ENCODE measurements at places on chromosomes 6 and 20.
A peak's percentile ranks its signal among the peaks of the same experiment; 100 is the strongest.

- DNase-seq = no peak
Measured at GRCh38 chr6:49923826-49924225, 40.1 kb downstream of the DEFB114 start.

GRCh38 chr6:118752803-118753202, 101.4 kb upstream of the CEP85L start:
- no peak for DNase-seq

DNA sequence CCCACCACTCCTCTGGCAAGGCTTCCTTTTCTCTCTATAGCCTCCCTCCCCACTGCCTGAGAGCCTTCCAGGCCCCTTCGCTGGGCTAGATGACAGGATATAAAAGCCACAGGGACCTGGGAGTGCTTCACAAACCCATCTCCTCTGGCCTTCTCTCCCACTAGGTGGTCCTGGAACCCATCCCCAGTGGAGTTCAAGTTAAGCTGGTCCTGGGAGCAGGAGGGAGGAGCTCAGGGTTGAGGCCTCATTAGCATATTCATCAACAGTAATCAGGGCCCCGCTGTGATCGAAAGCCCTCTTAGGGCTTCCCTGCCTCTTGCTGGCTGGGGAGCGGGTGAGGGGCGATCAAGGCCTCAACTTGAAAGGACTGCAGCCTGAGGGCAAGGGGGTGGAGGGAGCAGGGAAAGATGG, 9.1 kb downstream of the EBF4 start:
- DNase-seq = no peak

GRCh38 chr20:60627751-60628565, 624.1 kb upstream of the CDH4 start:
- DNase-seq = no peak

GRCh38 chr20:37223053-37223452, 38.6 kb downstream of the GHRH start:
- no peak for DNase-seq

DNA sequence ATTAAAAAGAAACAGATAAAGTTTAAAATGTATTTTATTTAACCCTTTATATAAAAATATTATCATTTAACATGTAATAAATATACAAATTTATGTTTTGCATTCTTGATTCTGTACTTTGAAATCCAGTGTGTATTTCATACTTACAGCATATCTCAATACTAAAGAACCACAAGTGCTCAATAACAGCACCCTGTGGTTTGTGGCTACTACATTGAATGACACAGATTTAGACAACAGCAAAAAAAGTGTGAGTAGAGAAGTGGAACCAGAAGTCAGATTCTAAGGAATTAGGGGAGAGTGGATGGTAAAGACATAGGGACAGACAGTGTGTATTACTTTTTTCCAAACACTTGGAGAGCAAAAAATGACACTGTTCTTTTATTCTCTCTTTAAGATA, 524.5 kb downstream of the BMP2 start:
- DNase-seq = no peak

GRCh38 chr6:80163754-80164187, 57.3 kb downstream of the BCKDHB start:
- no peak for DNase-seq

DNA sequence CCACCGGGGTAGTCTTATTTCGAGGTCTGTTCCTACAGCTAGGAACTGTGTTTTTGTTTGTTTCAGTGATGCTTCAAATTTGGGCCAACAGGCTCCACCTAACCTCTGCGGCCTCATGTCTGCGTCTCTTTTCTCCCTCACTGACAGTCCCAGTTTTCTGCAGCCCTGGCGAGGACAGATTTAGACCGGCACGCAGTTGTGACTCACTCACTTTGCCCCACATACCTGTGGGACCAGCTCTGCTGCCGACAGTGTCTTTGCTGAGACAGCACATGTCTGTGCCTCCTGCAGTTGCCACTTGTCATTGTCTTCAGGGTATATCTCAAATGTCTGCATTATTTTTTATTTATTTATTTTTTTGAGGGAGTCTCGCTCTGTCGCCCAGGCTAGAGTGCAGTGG, 29.2 kb downstream of the OSBPL2 start:
- DNase-seq = no peak

- no peak for DNase-seq
Measured at GRCh38 chr6:165616116-165616515, 46.9 kb downstream of the PDE10A start.

GRCh38 chr6:43036712-43037111, 15.3 kb downstream of the RRP36 start:
- DNase-seq = no peak

GRCh38 chr20:61822396-61822795, 243.3 kb downstream of the TAF4 start:
- no peak for DNase-seq

DNA sequence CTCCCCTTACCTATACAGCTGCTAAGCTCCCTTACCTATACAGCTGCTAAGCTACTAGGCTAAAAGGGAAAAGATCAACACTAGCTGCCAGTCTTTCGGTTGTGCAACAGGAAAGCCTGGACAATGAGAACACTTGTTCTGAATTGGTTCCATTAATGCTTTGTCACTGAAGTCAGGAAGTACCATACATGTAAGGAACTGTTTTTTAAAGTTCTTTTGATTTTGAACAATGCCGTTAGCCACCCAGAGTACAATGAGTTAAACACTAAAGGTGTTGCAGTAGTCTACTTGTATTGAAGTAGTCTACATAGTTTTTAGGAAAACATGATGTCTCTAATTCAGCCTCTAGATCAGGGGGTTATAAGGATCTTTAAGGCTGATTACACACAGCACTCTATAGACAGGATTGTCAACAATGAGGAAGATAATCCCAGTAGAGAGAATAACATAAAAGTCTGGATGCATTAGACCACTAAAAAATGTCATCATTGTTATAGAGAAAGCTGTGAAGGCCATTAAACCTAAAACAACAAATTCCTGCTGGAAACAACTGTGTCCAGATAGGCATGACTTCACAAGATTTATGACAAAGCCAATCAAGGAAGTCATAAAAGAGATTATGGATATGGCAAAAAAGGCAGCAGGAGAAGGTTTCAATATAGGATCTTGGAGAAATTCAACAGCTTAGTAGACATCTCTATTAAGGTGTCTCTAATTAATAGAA, 306.3 kb downstream of the PHF3 start:
- no peak for DNase-seq

DNA sequence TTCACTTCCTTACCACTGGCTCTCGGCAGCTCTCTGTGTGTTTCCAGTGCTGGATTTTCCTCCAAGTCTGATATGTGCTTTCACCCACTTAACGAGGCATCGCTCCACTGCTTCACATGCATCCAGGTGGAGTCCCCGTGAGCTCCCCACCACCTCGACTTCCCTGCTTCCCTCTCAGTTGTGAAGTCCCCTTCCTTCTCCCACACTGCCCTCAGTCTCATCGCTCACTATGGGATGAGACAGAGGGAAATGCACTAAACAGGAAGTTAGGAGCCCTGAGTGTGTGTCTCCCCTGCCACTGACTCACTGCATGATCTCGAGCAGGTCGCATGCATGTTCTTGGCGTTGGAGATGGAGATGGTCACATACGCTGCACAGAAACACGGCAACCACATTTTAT, 84.0 kb downstream of the MTHFD1L start:
- no peak for DNase-seq

DNA sequence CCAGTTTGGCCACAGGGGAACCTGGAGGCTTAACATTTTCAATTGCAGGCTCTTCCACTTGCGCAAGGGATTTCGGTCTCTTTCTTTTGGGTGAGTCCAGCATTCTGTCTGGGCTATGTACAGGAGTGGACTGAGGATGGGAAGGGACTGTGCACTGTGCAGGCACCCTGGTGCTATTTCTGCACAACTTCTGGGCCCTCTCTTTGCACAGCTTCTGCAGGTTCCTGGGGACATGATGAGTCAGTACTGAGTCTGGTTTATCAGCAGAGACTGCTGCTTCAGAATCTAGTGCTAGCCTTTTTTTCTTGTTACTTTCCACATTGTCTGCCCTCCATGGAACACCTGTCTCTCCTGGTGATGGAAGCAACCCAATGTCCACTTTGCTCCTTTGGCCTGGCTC, 78.5 kb upstream of the ASF1A start:
- DNase-seq = no peak

DNA sequence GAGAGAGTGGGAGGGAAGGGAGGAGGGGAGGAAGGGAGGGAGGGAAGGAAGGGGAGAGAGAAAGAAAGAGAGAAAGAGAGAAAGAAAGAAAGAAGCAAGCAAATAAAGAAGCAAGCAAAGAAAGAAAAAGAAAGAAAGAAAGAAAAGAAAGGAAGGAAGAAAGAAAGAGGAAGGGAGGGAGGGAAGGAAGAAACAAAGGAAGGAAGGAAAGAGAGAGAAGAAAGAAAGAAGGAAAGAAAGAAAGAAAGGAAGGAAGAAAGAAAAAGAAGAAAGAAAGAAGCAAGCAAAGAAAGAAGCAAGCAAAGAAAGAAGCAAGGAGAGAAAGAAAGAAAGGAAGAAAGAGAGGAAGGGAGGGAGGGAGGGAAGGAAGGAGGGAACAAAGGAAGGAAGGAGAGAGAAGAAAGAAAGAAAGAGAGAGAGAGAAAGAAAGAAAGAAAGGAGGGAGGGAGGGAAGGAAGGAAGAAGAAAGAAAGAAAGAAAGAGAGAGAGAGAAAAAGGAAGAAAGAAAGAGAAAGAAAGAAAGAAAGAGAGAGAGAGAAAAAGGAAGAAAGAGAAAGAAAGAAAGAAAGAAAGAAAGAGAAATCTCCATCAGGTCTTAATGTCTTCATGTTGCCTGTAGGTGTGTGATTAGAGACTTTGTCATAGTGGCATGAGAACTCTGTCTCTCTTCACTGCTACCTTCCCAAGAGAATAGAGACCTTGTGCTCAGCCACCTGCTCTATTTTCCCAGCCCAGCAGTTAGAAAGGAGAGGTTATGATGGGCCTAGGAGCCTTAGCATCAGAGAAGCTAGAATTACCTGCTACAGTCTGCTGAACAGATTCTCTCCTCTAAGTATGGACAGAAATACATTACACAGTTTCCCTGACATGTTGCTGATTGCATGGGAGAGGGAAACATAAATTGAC, 5.0 kb downstream of the SEMG1 start:
- DNase-seq = no peak

GRCh38 chr6:121055572-121056163, 278.6 kb downstream of the TBC1D32 start:
- DNase-seq = no peak

- DNase-seq = no peak
Measured at GRCh38 chr20:61127311-61128039, 124.6 kb upstream of the CDH4 start.

DNA sequence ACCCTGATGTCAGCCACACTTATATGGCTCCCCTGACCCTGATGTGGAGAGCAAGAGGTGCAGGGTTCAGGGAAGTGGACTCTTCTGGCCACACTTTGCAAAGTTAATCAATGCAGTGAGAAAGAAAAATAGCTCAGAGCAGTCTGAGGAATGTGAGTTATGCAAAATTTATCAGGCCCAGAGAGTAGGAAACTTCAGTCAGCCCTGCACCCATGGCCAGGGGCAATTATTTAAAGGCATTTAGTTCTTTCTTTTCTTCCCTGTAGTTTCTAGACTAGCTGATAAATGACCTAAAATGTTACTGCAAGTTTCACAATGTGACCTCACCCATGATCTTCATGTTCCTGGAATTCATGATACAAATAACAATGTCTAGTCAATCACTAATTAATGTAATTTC, 143.7 kb upstream of the GGTLC1 start:
- DNase-seq = no peak

- DNase-seq = no peak
Measured at GRCh38 chr20:25058847-25059810, 1.2 kb upstream of the ACSS1 start.

GRCh38 chr6:5398530-5398929, 137.2 kb downstream of the FARS2 start:
- no peak for DNase-seq

- peak; percentile 70 for DNase-seq
Measured at GRCh38 chr20:58888521-58889333, 36.2 kb downstream of the GNAS start.

GRCh38 chr6:45917439-45917838, 98.2 kb downstream of the CLIC5 start:
- DNase-seq = no peak

- DNase-seq = no peak
Measured at GRCh38 chr6:2917801-2918445, 14.8 kb upstream of the SERPINB9 start.

DNA sequence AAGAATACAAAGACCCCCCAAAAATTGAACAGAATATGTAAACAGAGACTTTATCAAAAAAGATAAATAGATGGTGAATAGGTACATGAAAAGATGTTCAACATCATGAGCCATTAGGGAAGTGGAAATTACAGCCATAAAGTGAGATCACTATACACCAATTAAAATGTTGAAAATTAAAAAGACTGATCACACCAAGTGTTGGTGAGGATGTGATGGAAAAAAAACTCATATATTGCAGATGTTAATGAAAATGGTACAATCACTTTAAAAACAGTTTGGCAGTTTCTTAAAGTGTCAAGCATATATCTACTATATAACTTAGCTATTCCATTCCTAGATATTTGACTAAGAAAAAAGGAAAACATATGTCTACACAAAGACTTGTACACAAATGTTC, 280.5 kb downstream of the DHX35 start:
- DNase-seq = no peak

DNA sequence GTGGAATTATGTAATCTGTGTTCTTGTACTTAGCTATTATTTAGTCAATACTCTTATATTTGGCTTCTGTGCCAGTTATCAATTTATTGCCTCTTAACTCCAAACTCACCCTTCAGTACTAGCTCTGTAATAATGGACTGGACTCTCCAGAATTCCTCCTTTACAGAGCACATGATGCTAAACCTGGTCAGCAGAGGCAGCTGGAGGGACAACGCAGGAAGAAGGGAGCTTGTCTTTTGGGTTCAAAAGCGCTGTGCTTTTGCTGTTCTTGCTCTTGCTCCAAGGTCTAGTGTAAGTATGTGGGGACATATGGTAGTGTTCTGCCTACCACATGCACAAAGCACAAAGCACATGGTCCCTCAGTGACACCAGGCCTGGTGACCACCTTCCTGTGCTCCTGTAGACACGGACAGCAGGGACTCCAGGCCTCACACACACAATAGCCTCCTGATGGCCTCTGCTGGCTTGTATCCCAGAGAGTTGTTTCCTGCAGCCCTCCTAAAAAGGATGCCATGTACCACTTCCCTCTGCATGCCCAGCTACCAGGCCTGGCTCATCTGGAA, 46.1 kb downstream of the CHD6 start:
- DNase-seq = no peak

DNA sequence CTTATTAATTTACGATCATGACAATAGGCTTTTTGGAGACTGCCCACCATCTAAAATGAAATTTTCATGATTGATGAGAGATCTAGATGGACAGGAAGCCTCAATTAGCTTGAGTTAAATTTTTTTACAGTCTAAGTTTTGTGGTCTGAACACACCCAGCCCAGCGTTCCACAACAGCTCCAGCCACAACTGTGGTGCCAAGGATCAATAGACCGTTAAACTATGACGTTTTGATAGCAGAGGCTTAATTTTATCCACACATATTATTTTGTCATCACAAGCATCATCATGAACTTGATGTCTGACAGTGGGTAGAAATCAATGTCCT, 5.5 kb upstream of the GABRR1 start:
- no peak for DNase-seq

GRCh38 chr20:59001449-59002171, 5.4 kb downstream of the CTSZ start:
- no peak for DNase-seq
